Left ventricle myocardium superior (tissue), 1 donor: ENCODE measurements at places on chromosomes 16 and 17. TPM values are rescaled to one million over a fixed set of nuclear protein-coding genes. Genes with fewer than 3 reads are reported as not detected.
A peak's percentile ranks its signal among the peaks of the same experiment; 100 is the strongest.

DNA sequence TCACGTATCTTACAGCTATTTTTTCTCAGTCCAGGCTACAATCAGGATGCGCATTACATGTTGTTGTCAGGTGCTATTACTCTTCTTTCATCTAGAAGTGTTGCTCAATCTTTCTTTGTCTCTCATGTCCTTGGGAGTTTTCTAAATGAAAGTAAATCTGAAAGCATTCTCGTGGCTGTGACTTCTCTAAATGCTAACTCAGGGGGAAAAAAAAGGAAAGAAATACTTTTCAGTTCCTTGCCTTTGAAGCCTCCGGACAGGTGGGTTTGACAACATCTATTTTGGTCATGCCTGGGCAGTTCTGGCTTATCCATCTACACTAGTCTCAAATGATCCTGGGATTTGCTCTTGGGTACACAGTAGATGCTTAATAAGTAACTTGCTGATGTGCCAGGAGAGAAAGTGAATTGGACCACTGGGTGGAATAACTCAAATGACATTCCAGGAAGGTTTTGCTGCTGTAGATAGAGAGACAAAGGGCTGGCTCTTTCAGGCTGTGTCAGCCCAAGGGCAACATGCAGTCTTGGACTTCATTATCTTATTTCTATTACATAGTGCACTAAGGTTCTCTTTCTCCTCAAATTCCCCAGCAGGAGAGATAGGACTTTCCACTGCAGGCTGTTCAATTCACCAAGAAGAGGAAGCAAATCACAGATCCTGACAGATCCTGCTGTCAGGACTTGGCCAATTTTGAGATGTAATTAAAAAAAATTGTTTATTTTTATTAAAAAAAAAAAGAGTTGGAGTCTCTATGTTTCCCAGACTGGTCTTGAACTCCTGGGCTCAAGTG, 63.6 kb upstream of the NFAT5 start:
- no peak for DNase-seq

DNASE1L2 gene
- 0.47 TPM for total RNA-seq

WNT9B gene
- 0.42 TPM for total RNA-seq

DNA sequence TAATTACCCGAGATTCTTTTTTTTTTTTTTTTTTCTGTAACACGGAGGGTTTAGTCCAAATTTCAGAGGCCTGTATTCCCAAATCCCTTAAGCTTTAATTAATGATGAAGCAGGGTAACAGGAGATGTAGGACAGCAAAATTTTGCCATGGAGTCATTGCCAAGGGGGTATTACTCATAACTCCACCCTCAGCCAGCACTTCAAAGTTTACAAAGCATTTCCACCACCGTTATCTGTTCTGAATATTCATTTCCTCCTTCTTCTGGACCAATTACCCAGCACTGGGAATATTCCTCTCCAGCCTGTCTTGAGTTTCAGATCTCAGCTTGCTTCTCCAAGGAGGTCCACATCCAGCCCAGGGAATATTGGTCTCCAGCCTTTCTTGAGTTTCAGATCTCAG, 747.5 kb upstream of the EEF2KMT start:
- no peak for DNase-seq

DNA sequence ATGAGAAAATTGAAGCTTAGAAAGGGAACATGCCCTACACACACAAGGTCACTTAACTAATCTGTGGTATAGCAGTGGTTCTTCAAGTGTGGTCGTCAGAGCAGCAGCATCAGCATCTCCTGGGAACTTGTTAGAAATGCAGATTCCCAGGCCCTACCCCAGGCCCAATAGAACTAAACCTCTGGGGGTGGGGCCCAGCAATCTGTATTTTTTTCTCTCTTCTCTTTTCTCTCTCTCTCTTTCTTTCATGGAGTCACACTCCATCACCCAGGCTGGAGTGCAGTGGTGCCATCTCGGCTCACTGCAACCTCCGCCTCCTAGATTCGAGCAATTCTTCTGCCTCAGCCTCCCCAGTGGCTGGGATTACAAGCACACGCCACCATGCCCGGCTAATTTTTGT, 3.9 kb downstream of the NLE1 start:
- no peak for DNase-seq

GRCh38 chr17:66691644-66692420, 143.1 kb upstream of the CACNG5 start:
- DNase-seq = no peak

GRCh38 chr16:11224894-11225676, 30.9 kb downstream of the SOCS1 start:
- peak; percentile 58 for DNase-seq

DNA sequence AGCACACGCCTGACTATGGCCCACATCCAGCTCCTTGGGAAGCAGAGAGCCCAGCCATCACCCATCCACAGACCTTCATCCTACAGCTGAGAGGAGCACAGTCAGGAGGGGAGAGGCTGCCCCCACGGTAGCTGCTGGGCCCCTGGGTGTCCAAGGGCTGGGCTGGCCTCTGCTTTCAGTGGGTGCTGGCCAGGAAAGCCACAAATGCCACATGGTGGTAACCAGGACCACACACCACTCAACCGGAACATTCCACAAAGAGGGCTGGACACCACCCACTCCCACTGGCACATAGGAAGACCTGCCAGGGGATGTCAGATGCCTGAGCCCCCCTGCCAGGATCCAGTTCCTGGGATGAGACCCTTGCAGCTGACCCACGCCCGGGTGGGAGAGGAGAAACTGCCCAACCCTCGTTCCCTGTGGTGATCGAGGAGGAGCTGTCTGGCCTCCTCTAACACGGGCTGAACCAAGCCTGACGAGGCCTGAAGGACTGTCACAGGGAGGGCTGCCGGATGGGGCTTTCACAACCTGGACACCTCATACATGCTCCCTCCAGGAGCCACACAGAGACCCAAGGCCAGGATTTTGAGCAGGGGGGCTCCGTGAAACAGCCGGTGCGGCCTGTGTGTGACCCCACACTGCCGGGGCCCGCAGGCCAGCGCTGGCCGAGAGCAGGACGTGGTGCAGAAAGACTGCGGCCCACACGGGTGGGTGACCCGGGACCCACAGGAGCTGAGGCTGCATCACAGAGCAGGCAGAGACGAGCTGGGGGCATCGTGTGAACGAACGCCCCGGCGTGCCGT, 30.7 kb downstream of the PIEZO1 start:
- no peak for DNase-seq

SLC47A1 gene
- total RNA-seq = 4.6 TPM

DNA sequence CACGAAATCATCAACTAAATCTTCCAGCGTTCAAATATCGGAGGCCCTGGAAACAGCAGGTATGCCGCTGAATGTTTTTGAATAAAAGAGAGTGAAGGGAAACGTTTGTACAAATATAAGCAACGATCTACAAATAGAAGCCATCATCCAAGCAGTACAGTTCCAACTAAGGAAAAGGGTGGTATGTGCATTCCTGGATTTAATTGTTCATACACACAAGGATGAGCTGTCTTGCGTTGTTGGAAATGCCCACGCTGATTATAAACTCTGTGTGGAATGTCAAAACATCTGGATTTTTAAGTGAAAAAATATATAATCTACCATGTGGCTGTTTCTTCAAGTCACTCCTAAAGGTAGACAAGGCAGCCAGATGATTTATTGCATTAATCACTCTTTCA, 191.8 kb upstream of the HSBP1 start:
- no peak for DNase-seq

DNA sequence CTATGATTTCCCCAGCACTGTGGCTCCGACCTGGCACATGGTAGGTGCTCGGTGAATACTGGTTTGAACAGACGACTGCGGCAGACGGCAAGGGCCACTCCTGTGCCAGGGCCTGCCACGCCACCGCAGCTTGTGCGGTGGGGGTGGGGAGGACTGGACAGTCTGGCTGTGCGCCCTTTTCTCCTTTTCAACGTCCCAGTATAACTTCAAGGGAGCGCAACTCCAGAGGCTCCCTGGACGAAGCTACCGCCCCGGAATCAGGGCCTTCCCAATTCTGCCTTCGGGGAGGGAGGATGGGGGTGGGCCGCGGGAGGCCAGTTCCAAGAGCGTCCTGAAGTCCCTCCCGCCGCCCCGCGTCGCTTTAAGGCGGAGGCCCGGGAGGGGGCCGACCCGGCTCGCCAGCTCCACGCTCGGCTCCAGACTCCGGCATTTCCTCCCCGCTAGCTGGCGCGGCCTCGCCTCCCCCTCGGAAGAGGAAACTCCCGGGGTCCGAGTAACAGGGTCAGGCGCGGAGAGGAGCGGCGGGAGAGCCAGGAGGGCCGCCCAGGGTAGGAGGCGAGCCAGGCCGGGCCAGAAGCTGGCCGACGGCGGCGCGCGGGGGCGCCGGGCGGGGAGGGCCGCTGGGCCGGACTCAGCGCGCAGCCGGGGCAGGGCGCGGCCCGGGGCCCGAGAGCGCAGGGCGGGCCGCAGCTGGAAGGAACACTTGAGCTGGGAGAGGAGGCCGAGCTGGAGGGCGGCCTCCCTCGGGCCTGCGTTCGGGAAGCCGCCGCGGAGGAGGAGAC, at the start of gene ITPRIPL2:
Gene ITPRIPL2 (plus strand): TSS at position 388 of the 782 bp plus-strand sequence. CDS start 498 bp downstream, outside the sequence.
- DNase-seq = peak; percentile 94

CD79B gene
- total RNA-seq = 5.7 TPM
